ENCODE measurements at places on chromosomes 1 and 21. TPM values are rescaled to one million over a fixed set of nuclear protein-coding genes. Genes with fewer than 3 reads are reported as not detected.

The CLCA2 gene
- not detected for total RNA-seq

The SLC25A34 gene
- 0.05 TPM for total RNA-seq

The CD101 gene
- total RNA-seq: 0.10 TPM

The INSRR gene
- total RNA-seq: not detected

The TRPM2 gene
- total RNA-seq: 18.3 TPM

The PIK3R3 gene
- total RNA-seq: 9.8 TPM

The LCK gene
- total RNA-seq: not detected

The CYYR1 gene
- 22.7 TPM for total RNA-seq

The SIPA1L2 gene
- total RNA-seq: 9.3 TPM

The LDLRAD1 gene
- not detected for total RNA-seq

All from mammary microvascular endothelial cell (primary cell).